Cortex of kidney (tissue), 1 donor: ENCODE measurements at places on chromosomes 12 and 14.
A peak's percentile ranks its signal among the peaks of the same experiment; 100 is the strongest.

DNA sequence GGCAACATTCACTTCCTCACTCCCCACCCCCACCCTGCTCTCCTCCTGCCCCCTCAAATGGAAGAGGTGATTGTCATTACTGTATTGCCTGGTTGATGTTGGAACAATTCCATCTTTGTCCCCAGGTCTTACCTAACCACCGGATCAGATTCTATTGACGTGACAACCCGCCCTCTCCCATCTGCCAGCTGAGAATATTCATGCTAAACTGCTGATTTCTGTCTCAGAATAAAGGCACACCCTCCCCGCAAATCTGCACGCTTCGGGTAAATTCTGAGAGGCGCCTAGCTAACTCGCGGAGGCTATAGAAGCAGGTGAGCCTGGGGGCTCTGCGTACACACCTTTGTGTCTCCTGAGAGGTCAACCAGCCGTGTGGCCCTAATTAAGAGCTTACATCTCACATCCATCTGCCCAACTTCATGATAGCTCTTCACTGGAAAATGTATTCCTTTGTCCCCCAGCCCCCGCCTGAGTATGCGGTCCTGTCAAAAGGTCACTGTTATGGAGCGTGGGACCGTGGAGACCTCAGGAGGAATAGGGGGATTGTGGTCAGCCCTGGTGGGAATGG, 1054.3 kb downstream of the VRK1 start:
- DNase-seq, result no peak

DNA sequence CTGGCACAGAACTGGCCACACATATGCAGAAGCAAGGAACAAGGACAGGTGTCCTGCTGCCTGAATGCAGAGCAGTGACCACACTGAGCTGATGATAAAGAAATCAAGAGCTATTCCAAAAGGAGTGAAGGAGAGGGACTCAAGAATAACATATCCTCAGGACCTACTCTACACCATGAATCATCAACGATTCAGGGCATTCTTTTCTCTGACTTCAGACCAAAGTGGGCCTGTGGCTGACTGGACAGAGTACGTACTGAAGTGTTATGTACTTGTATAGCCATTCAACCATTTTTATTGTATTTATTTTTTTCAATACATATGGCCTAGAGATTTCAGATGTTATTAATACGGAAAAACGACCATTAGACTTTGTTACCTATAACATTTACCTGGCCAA, 177.5 kb upstream of the TMTC1 start:
- DNase-seq, result no peak

GRCh38 chr12:90396556-90396955, 558.4 kb downstream of the CCER1 start:
- no peak for DNase-seq

GRCh38 chr14:102212356-102212755, 72.7 kb downstream of the WDR20 start:
- no peak for DNase-seq

DNA sequence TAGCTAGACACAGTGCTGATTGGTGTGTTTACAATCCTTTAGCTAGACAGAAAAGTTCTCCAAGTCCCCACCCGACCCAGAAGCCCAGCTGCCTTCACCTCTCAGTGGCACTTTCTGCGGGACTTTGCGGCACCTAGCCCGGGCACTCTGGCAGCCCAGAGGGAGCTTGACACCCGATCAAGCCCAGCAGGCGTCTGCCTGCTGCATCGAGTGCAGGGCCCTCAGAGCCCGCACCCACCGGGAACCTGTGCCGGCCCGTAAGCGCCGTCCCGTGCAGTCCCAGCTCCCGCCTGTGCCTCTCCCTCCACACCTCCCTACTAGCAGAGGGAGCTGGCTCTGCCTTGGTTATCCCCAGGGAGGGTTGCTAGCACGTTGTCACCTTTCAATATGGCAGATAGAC, 631.0 kb upstream of the STXBP6 start:
- no peak for DNase-seq

DNA sequence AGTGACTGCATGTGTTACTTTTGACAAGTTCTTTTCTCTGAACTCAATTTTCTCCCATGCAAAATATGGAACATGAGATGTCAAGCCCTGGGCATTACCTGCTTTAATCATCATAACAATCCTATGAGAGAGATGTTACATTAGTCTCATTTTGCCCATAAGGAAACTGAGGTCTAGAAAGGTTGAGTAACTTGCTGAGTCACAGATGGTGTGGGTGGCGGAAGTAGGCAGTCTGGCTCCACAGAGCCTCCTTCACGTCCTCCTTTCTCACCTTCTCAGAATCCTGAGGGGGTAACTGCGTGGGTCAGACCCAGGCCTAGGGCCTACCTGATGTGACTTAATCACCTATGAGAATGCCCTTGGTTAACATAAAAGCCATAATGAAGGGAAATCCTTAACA, 50.7 kb downstream of the TMTC1 start:
- no peak for DNase-seq

GRCh38 chr14:23321572-23322547, 603 bp downstream of the PABPN1 start:
- DNase-seq, result no peak

- peak; percentile 15 for DNase-seq
Observed at GRCh38 chr14:88824314-88825077, at the start of gene TTC8. TTC8 (plus strand) TSS chr14:88824651; CDS start chr14:88824708, 57 bp downstream.

- no peak for DNase-seq
Observed at GRCh38 chr14:75156901-75157300, 19.5 kb downstream of the TMED10 start.

- no peak for DNase-seq
Observed at GRCh38 chr14:99744199-99744872, 48.9 kb upstream of the EML1 start.

GRCh38 chr12:64883264-64884163, 59.1 kb downstream of the TBC1D30 start:
- DNase-seq, result no peak

DNA sequence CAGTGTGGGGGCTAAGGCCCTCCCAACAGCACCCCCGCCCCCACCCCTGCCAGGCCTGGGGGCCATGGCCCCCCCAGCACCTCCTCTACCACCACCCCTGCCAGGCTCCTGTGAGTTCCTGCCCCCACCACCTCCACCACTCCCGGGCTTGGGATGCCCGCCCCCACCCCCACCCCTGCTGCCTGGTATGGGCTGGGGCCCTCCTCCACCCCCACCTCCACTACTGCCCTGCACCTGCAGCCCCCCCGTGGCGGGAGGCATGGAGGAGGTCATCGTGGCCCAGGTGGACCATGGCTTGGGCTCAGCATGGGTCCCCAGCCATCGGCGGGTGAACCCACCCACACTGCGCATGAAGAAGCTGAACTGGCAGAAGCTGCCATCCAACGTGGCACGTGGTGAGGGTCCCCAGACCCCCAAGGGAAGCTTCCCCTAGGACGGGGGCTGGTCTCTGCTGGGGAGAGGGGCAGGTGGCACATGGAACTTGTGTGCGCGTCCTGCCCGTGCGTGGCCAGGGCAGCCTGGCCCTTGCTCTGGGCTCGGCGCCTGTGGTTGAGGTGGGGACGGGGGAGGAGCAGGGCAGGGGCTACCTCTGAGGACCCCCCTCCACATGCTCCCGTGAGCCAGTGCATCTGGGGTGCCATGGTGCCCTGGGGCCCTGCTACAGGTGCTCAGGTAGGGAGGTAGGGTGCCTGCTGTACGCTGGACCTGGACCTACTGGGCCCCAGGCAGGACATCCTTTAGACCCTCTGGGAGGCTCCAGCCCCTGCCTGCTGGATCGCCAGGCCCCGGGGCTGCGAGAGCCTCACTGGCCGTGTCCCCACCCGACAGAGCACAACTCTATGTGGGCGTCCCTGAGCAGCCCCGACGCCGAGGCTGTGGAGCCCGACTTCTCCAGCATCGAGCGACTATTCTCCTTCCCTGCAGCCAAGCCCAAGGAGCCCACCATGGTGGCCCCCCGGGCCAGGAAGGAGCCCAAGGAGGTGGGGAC, 16.1 kb upstream of the ADSS1 start:
- DNase-seq, result no peak

GRCh38 chr12:71400481-71400880, 39.1 kb upstream of the LGR5 start:
- DNase-seq, result no peak

GRCh38 chr14:100438678-100439592, 115.8 kb downstream of the SLC25A47 start:
- DNase-seq, result no peak

- DNase-seq, result no peak
Observed at GRCh38 chr14:104150136-104151025, 12.0 kb downstream of the KIF26A start.

DNA sequence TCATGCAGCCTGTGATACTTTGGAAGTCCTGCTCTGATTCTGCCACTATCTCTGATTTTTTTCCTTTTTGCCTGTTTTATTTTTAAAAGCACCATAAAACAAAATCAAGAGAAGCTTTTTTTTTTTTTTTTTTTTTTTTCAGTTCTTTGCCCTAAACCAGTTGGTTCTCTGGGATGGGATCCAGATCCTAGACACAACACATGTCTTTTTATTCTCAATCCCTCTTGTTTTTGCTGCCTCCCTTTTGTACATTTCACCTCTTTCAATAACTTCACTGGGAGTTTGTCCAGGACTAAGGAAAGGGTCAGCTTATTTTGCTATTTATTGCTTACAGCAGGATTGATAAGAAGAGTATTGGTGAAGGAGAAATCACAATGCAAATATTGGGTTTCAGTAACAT, 139.4 kb downstream of the GRIP1 start:
- DNase-seq, result no peak

GRCh38 chr12:115823635-115824034, 453.9 kb downstream of the MED13L start:
- no peak for DNase-seq

DNA sequence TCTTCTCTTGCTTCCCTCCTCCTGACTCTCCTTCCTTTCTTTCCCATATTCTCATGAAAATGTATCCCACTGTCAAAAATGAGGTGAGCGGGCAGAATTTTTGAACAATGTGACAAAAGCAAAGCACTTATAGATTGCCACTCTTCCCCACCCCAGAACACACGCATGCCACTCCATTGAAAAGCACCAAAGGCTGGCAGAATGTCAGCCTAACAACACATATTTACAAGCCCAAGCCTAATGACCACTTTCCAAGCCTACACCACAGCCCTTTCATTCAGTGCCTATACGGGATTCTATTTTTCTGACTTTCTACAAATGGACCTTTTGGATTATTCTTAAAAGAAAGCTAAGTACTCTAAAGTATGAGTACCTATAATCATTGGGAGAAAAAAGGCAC, 62.9 kb upstream of the METAP2 start:
- DNase-seq, result no peak

DNA sequence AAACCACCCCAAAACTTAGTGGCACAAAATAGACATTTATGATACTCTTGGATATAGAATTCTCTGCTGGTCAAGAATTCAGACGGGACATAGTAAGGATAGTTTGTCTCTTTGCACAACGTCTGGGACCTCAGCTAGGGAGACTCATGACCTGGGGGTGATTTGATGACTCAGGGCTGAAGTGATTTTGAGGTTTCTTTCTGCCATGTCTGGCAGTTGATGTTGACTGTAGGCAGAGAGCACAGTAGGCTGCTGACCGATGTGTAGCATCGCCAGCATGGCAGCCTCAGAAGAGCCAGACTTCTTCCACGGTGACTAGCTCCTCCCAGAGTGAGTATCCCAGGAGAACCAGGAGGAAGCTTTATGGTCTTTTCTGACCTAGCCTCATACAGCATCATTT, 88.9 kb upstream of the FRMD6 start:
- DNase-seq, result no peak

DNA sequence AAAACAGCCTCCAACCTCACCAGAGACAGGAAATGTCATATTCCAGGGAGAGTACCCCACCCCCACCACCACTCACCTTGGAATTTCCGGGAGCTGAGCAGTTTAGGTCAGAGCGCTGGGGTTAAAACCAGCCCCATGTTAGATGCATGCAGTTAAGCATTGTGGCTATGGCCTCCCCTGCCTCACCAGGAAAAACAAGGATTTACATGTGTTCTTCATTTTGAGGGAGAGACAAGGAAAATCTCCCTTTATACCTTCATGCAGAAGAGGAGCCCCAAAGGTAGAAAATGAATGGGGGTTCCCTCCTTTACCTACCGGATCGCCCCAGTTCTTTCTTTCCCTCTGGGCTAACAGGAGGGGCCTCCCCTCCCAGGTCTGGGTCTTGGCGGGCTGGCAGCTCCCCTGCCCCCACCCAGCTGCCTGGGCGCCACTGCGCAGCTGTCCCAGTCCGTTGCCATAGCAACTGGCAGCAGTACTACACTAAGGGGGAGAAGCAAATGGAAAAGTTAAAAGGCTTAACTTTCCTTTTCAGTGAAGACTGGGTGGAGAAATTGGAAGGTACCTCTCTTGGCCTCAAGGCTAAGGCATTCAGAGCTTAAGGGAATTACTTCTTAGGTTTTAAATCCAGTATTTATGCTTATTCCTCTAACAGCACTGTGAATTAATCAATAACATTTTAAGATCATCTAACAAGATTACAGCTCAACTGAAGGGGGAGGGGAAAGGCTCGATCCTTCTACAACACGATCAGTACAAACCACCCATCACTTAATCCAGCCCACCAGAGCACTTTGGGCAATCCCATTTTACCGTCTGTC, 20.5 kb downstream of the CBX5 start:
- no peak for DNase-seq

- no peak for DNase-seq
Observed at GRCh38 chr12:75155962-75156361, 53.7 kb downstream of the KCNC2 start.

- no peak for DNase-seq
Observed at GRCh38 chr14:20686386-20687143, 2.0 kb upstream of the ANG start.

GRCh38 chr14:73251516-73252215, 14.4 kb downstream of the PAPLN start:
- DNase-seq, result no peak

- DNase-seq, result no peak
Observed at GRCh38 chr12:94276725-94277124, 128.3 kb downstream of the PLXNC1 start.

DNA sequence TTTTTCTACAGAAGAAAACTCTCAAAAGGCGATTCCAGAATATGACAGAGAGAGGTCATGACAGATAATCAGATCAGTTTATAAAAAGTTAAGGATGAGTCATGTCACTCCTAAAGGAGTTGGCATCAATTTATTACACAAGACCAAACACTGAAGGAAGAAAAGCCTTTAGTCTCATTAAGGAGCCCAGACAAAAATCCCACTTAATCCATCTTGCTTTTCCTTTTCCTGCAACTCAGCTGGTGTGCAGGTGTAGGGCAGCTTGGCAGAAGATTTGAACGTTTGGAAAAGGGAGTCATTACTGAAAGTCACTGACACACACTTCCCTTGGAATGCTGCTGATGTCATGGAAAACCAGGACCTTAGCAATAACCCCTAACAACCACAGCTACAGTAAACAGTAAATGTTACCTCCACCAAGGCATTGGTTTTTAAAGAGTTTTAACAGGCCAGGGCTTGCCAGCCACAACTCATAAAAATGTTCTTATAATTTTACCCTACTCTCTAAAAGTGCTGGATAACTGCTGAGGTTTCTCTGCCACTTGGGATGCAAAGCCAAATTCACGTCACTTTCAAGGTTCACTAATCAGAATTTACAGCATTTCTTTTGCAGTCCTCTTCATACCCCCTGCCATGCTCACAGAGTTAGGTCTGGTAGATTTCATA, 320.6 kb downstream of the RAD51B start:
- no peak for DNase-seq
